Bronchus fibroblast of lung (primary cell): ENCODE measurements at places on chromosomes 12 and 14. TPM values are rescaled to one million over a fixed set of nuclear protein-coding genes. Genes with fewer than 3 reads are reported as not detected.

PPM1H gene
- total RNA-seq, result 0.50 and 0.59 TPM in 2 replicates

KRT4 gene
- not detected in 2 replicates for total RNA-seq

HOXC10 gene
- not detected in 2 replicates for total RNA-seq

SLC2A14 gene
- not detected in 2 replicates for total RNA-seq

BIN2 gene
- not detected in 2 replicates for total RNA-seq
